ENCODE measurements at places on chromosomes 11 and 22.

DNA sequence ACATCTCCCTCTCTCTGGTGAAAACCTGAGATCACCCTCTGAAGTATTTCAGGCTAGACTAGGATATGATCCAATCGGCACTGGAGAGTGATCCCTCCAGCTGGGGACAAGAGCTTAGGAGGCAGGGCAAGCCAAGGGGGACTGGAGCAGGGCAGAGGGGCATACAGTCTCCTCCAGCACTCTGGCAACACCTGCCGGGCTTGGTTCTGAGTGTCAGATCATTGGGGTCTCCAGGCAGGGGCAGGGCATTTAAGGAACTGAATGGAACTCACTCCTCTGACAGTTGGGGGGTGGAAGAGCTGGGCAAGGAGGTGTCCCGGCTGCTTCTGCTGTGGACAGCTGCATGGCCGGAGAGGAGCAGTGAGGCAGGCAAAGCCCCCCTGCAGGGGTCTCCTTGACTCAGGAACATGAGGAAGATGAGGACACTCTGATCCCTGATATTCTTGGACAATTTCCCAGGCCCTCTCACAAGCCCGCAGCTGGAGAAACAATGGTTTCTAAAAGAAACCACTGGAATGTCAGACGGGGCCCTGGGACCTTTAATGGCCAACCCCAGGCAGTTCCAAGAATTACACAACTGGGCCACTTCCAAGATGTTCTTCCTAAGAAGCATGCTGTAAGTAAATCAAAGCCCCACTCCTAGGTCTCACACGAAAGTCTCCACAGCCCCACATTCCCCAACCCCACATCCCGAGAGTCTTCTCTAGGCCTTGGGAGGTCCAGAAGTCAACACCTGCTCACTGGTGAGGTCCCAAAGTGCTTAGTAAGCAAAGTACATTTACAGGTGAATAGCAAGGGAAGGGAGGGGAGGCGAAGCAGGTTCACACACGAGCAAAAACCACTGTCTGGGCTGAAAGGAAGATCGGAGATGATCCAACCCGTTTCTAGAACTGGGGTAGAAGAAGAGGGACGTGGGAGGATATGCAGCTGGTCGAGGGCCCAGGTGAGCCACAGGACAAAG is 1.2 kb upstream of the CCDC86 start:
- DNase-seq: no peak

GRCh38 chr11:88206751-88207150 is 31.5 kb upstream of the RAB38 start:
- DNase-seq: no peak

DNA sequence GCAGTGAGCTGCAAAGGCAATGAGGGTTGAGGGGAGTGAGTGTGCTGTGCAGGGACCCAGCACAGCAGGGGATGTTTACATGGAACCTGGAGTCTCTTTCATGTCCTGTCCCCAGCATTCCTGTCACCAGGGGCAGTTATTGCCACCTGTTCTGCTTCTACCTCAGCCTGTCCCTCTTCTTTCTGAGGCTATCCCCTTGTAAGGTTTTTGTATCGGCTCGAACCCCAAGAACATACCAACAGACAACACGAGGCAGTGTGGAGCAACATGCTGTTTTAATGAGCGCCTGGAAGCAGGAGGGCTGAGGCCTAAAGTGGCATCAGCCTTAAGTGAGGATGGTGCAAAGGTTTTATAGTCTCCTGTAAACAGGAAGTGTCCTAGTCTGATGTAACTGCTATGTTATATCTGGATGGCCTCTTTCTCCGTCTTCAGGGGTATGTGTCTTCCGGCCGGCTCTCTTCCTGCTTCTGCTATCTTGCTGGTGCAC is 3.9 kb downstream of the SCGB2A2 start:
- DNase-seq: no peak

DNA sequence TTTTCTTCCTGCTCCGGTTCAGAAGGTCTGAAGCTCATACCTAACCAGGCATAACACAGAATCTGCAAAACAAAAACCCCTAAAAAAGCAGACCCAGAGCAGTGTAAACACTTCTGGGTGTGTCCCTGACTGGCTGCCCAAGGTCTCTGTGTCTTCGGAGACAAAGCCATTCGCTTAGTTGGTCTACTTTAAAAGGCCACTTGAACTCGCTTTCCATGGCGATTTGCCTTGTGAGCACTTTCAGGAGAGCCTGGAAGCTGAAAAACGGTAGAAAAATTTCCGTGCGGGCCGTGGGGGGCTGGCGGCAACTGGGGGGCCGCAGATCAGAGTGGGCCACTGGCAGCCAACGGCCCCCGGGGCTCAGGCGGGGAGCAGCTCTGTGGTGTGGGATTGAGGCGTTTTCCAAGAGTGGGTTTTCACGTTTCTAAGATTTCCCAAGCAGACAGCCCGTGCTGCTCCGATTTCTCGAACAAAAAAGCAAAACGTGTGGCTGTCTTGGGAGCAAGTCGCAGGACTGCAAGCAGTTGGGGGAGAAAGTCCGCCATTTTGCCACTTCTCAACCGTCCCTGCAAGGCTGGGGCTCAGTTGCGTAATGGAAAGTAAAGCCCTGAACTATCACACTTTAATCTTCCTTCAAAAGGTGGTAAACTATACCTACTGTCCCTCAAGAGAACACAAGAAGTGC is 661 bp upstream of the MALAT1 start:
- peak; percentile 72 for DNase-seq

GRCh38 chr11:36162883-36163434 is 126.3 kb downstream of the COMMD9 start:
- DNase-seq: no peak

DNA sequence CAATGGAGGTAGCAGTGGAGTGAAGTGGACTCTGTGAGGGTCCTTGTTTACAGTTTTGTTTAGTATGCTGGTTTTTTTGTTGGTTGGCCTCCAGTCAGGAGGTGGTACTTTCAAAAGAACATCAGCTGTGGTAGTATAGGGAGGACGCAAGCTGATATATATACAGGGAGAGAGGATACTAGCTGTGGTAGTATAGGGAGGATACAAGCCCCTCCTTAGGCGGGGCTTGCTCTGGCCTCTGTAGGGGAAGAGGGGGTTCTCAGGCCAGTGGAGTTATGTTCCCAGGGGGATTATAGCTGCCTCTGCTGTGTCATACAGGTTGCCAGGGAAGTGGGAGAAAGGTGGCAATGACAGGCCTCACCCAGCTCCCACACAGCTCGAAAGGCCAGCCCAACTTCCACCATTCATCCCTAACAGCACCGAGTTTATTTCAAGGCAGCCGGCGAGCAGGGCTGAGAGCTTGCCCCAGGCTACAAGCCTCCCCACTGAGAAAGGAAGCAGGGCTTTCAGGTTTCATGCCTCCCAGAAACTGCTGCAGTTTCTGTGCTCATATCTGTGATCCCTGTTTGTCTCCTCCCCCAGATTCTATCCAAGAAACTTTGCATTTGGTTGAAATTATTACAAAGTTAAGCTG is 10.4 kb downstream of the OR52E6 start:
- no peak for DNase-seq

All from stimulated activated CD4-positive, alpha-beta T cell treated with anti-CD3 and anti-CD28 coated beads, Interleukin-1b, Interleukin-23, amount 100 ng/mL, for 48 hours (primary cell).